ENCODE measurements at places on chromosomes 3 and 15. TPM values are rescaled to one million over a fixed set of nuclear protein-coding genes. Genes with fewer than 3 reads are reported as not detected.

- peak overlapping the region; percentile 69 for H3K4me3 ChIP-seq
- H3K36me3 ChIP-seq, result no peaks in the 10 kb centered on the region
- no peak overlapping the region for H3K27ac ChIP-seq
- H3K4me1 ChIP-seq, result peaks cover 13% of the 10 kb centered on the region
- H3K27me3 ChIP-seq, result no peaks in the 10 kb centered on the region
These were observed 65.6 kb upstream of the POLG start for GRCh38 chr15:89400116-89400781.

DNA sequence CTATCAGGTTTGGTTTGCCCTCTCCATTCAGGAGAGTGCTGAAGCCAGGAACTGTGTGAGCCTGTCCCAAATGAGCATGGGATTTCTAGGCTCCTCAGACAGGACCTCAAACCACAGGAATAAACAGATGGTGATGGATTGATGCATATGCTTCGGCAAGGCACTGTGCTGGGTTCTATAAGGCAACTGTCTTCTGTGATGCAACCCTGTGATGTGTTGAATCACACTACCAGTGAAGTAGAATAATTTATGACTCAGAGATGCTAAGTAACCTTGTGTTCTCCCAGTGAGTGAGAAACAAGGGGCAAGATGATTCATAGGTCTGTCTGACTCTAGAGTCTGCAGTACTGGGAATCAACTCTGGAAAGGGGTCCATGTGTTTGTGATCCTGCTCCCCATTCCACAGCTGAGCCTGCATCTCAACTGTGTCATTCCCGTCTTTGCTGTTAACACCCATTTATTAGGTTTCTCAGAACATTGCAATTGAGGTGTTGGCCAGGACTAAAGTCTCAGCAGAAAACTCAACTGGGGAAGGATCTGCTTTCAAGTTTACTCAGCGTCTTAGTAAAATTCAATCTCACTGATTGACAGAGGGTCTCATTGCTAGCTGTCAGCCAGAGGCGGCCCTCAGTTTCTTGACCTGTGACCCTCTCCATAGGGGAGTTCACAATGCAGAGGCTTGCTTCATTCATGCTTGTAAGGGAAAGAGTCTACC, 510.1 kb upstream of the CFAP20DC start:
- no peak for DNase-seq
- H3K27me3 ChIP-seq, result no peaks in the 10 kb centered on the region
- no peaks in the 10 kb centered on the region for H3K36me3 ChIP-seq
- no peak overlapping the region for H3K4me3 ChIP-seq
- no peak overlapping the region for H3K27ac ChIP-seq

GRCh38 chr3:144028798-144029411, 57.3 kb downstream of the DIPK2A start:
- DNase-seq, result peak; percentile 72
- H3K27ac ChIP-seq, result peak overlapping the region; percentile 77
- H3K36me3 ChIP-seq, result no peaks in the 10 kb centered on the region
- no peak overlapping the region for H3K4me3 ChIP-seq
- no peaks in the 10 kb centered on the region for H3K27me3 ChIP-seq

GRCh38 chr3:165156757-165157420, 39.3 kb downstream of the SLITRK3 start:
- no peak for DNase-seq

- H3K36me3 ChIP-seq, result no peaks in the 10 kb centered on the region
- no peak overlapping the region for H3K27ac ChIP-seq
These were observed 73.3 kb upstream of the RAD18 start for GRCh38 chr3:9036404-9037131.

DNA sequence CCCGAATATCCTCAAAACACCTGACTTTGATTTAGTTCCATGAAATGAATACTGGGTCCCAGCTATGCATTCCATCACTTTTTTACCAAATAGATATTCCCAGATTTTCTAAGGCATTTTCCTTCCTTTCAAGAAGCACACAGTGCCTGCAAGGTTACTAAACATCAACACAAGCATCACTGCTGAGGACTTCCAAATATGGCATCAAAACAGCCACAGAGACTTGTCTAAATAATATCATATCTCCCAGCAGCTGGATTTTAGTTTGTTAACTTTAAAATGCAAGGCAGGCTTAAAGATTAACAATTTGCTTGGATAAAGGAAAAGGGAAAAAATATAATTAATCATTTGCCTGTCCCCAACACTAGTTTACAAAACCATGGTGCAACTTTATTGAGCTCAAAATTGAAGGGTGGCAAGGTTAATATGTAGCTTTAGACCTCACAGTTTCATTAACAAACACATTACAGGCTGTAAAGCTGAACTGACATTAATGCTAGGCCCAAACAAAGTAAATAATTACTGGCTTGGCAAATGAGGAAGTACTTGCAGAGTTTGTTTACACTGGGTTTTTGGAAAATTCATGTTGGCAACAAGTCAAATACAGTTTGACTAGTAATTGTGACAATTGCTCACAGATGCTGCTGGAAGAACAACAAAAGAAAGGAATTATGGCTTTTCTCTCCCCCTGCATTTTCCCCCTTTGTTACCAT, 401.7 kb upstream of the CDIN1 start:
- H3K27me3 ChIP-seq, result no peaks in the 10 kb centered on the region
- DNase-seq, result no peak
- no peaks in the 10 kb centered on the region for H3K4me1 ChIP-seq
- no peak overlapping the region for H3K27ac ChIP-seq
- H3K4me3 ChIP-seq, result no peak overlapping the region

DNA sequence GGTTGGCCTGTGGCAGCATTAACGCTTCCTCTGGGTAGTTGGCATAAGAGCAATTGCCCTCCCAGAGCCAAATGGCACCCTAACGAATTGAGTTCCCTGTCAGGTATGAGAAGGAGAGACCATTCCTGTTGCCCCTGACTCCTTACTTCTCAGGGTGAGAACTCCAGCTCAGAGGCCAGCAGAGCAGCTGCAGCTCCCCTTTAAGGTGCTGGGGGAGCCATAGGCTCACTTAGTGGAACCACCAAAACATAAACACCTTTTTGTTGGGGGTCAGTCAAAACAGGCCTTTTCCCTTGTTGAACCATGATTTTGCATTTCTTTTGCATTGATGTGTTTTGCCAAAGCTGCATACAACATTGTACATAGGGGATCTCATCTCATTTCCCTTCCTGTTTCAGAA, 28.1 kb upstream of the LHFPL4 start:
- no peak overlapping the region for H3K27ac ChIP-seq
- H3K4me3 ChIP-seq, result no peak overlapping the region
- DNase-seq, result no peak
- H3K27me3 ChIP-seq, result no peaks in the 10 kb centered on the region
- no peaks in the 10 kb centered on the region for H3K4me1 ChIP-seq
- H3K36me3 ChIP-seq, result no peaks in the 10 kb centered on the region

DNA sequence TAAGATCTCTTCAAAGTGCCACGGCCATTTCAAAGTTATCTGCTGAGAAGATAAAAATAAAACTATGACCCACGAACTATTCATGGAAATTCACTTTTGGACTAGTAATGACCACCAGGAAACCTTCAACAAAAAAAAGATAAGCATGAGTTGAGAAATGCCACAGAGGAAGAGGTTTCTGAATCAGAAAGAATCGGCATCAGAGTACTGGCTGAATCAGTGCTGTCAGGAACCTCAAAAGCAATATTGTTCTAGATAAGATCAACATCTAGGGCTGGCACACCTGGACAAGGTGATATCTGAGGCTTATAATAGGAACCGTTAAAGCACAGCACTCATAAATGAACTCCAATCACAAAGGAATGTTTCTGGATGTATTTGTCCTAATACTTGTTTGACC, 72.7 kb downstream of the PEAK1 start:
- no peak overlapping the region for H3K4me3 ChIP-seq
- no peak for DNase-seq
- no peaks in the 10 kb centered on the region for H3K36me3 ChIP-seq
- no peak overlapping the region for H3K27ac ChIP-seq

DNA sequence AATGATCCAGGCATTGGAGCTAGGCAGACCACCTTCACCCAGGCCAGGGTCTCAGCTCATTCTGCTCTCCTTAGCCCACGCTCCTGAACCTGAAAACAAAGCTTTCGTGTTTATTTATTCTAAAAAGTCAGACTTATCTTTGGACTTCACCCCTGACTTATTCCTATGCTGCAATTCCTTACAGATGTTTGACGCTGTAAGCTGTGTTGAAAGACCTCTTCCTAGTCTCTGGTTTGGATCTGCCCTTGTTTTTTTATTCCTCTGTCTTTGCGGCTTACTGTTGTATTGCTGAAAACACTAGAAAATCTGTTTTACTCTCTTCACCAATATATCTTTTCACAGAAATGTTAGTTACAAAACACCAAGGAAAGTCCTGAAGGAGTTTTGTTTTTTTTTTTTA, 40.5 kb upstream of the LDHAL6B start:
- peaks cover 3% of the 10 kb centered on the region for H3K4me1 ChIP-seq
- DNase-seq, result no peak
- H3K27me3 ChIP-seq, result no peaks in the 10 kb centered on the region
- peak overlapping the region; percentile 71 for H3K27ac ChIP-seq
- H3K4me3 ChIP-seq, result no peak overlapping the region
- peaks cover 50% of the 10 kb centered on the region for H3K36me3 ChIP-seq

DNA sequence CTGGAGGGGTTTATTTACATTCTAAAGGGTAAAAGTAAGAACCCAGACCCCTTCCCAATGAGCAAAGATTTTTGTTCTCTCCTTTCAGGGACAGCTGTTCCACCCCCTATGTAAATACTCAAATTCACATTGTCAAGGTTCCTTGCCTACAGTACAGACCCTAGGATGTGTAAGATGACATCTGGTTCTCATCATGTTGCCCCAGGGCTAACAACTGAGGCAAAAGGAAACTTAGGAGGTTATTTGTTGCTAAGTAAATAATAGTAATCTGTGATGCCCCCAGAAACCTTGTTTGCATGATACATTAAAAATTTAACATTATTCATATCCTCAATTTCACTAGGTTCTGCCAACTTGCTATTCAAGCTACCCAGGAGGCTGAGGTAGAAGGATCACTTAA, 135.0 kb upstream of the CCNL1 start:
- no peak for DNase-seq
- H3K27ac ChIP-seq, result no peak overlapping the region
- H3K36me3 ChIP-seq, result no peaks in the 10 kb centered on the region
- H3K27me3 ChIP-seq, result no peaks in the 10 kb centered on the region

GRCh38 chr3:56673781-56674457, 9.1 kb downstream of the TASOR start:
- no peaks in the 10 kb centered on the region for H3K4me1 ChIP-seq
- no peaks in the 10 kb centered on the region for H3K27me3 ChIP-seq

- no peak overlapping the region for H3K27ac ChIP-seq
- H3K27me3 ChIP-seq, result no peaks in the 10 kb centered on the region
- no peak overlapping the region for H3K4me3 ChIP-seq
- no peaks in the 10 kb centered on the region for H3K4me1 ChIP-seq
These were observed 8.5 kb upstream of the PHLDB2 start for GRCh38 chr3:111850537-111850936.

DNA sequence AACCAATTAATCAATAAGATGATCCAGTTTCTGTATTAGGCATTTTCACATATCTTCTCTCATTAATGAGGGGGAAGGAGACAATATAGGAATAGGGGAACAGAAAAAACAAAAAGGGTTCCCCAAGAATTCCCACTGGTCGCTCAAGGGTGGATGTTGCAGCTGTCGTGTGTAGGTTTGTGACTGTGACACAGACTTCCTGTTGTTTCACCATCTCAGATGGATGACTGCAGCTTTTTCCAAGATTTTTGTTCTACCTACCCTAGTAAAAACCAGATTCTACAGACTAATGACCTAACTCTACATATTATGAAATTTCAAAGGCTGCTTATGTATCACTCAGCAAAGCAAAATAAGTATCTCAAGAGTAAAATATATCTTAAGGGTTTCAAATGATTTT, 73.7 kb upstream of the MB21D2 start:
- H3K4me1 ChIP-seq, result no peaks in the 10 kb centered on the region
- no peak overlapping the region for H3K4me3 ChIP-seq
- H3K27me3 ChIP-seq, result no peaks in the 10 kb centered on the region

DNA sequence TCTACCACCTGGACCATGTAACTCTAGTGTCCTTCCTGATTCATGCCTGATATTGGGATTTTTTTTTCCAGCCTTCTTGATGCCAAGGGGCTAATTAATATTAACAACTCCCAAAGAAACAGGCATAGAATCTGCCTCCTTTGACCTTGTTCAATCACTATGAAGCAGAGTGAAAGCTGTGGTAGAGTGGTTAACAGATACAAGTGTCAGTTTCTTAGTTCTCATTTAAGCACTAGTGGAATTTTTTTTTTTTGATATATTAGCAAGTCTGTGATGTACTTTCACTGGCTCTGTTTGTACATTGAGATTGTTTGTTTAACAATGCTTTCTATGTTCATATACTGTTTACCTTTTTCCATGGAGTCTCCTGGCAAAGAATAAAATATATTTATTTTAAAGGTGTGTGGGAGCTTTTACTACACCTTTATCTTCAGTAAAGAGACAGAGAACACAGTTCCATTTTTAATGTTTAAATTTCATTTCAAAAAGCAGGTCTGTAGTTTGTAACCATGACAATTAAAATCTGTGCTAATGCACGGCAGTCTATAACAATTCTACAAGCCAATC, 67.1 kb downstream of the TOP2B start:
- no peak for DNase-seq
- no peak overlapping the region for H3K27ac ChIP-seq
- H3K36me3 ChIP-seq, result peaks cover 8% of the 10 kb centered on the region
- H3K4me3 ChIP-seq, result no peak overlapping the region
- H3K27me3 ChIP-seq, result no peaks in the 10 kb centered on the region

DNA sequence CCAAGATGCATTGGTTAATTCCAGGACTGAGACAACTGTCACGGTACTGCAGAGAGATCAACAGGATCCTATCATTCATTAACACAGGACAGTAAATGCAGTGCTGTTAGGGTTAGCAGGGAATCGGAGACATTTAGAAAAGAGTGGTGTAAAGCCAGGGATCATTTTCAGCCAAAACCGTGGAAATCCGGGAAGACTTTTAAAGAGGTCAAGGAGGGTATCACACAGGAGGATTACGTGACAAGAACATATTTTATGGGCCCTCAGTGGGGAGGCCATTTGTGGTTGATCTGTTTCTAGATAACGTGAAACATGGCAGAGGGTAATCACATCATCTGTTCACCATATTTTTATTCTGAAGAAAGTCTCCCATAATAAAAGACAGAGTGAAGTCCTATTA, 216.1 kb downstream of the PTPRG start:
- no peak overlapping the region for H3K4me3 ChIP-seq
- peaks cover 3% of the 10 kb centered on the region for H3K27me3 ChIP-seq
- no peaks in the 10 kb centered on the region for H3K4me1 ChIP-seq
- H3K27ac ChIP-seq, result no peak overlapping the region
- no peak for DNase-seq

- H3K27me3 ChIP-seq, result no peaks in the 10 kb centered on the region
- no peaks in the 10 kb centered on the region for H3K36me3 ChIP-seq
- no peak overlapping the region for H3K27ac ChIP-seq
- H3K4me1 ChIP-seq, result no peaks in the 10 kb centered on the region
- H3K4me3 ChIP-seq, result no peak overlapping the region
- no peak for DNase-seq
These were observed 226.1 kb downstream of the PLCL2 start for GRCh38 chr3:17110660-17111396.

Gene FBXL22
- total RNA-seq, result 0.82 TPM

Gene ITIH1
- 0.33 TPM for total RNA-seq

Gene ADAMTSL3
- total RNA-seq, result 0.29 TPM

Gene ATP8B4
- 0.23 TPM for total RNA-seq

Gene DPPA2
- not detected for total RNA-seq

Gene C3orf70
- 0.05 TPM for total RNA-seq

Measured in GM12878 (cell line).